8988T (cell line): ENCODE measurements at places on chromosomes 13 and 19.

DNA sequence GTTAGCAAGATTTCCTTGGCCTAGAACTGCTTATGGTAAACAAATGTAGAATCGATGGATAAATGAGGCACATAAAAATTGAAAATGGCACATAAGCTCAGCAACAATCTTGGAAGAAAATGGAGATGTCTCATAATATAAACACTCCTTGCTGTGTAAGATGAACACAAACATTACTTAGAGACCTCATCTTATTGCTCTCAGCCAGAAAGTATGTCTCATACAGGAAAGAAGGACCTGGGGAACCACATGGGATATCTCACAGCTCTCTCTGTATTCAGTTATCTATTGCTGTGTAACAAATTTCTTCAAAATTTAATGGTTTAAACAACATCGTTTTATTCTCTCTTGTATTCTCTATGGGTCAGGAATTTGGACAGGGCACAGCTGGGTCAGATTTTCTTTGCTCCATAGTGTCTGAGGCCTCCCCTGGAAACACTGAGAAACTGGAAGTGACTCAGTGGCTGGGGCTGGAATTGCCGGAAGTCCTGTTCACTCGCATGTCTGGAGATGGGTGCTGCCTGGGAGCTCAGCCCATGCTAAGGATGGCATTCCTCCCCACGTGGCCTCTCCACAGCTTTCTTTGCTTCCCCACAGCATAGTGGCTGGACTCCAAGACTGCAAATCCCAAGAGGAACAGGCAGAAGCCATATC, 105.1 kb downstream of the NUFIP1 start:
- DNase-seq = no peak

DNA sequence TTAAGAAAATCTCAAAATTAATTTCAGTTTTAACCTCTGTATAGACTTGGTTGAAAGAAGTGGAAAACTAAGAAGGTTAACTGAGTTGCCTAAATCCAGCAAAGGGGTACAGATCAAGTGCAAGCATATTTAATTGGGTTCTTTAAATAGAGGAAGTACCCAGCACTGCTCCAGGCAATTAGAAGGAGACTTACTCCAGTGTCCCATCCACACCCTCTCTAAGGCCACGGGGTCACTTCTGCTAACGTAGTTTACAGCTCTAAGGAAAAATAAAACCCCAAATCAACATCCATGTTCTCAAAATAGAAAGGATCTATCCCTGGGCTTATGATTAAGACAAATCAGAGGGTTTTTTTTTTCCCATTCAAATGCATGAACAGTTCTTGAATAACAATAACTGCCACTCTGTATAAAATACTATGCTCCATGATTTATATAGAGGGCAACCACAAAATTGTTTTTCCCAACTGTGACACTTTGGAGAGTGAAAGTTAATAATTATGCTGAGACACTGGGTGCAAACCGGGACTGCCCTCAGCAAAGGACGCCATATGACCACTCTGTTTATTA, 4.6 kb downstream of the FRY start:
- no peak for DNase-seq

DNA sequence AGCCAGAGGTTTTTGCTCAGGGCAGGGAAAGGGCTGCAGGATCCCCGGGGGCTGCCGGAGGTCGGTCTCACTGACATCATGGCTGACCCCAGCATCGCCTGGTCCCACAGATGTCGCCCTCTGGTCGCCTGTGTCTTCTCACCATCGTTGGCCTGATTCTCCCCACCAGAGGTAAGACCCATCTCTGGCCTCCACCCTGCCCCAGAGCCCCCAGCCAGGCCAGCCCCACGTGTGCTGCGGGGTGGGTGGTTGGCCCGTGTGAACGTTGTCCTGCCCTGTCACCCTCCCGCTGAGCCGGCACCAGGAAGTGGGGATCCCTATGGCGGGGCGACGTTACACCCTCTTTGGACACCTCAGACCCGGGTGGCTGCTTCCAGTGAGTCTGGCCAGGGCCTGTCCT, 906 bp downstream of the FXYD5 start:
- no peak for DNase-seq

DNA sequence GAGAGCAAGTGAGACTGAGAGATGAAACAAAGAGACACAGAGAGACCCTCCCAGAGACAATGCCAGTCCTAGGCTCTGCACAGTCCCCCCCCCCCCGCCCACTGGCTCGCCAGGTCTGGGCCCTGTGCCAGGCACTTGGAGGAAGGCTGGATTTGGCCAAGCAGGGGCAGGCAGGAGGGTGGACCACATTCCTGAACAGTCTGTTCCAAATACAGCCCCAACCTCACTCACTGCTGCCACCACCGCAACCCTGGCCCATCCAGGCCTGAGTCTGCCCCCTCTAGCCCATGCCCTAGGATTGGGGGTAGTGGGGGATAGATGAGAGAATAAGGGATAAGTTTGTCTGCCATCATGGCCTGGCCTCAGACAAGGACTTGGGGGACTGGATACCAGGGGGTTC, 19.0 kb downstream of the CYP2F1 start:
- DNase-seq = no peak

DNA sequence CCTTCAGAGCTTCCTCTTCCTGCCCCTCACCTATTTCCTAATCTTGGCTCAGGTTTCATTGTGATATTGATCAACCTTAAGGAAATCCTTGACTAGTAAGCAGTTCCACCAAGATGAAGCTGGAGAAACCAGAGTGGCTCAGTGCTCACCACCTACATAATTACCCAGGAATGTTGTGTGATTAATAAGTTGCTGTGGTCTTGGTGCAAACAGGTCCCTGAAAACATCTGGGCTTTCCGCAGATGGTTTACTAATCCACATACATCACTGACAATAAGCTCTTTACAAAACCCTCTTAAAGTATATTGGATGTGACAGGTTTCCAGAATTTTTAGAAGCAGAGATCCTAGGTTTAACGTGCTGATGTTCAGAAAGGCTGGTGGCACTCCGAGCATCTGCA, 8.6 kb upstream of the SERP2 start:
- DNase-seq = no peak

DNA sequence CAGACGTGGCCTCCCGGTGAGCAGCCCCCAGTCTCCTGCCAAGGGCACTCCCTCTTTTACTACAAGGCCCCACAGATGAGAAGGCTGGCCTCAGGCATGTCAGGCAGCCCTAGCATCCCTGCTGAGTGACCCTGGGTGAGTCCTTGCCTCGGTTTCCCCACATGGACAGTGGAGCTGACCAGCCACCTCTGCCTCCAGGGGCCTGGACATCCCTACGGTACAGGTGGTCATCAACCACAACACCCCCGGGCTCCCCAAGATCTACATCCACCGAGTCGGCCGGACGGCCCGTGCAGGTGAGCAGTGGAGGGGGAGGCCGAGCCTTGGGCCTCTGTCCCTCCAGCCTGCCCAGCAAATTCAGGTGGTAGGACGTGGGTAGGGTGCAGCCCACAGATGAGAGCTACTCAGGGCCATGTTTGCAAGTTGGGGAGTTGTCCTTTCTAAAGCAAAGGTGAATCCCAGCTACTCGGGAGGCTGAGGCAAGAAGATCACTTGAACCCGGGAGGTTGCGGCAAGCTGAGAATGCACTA, 5.2 kb downstream of the DDX49 start:
- DNase-seq = no peak

GRCh38 chr19:33706631-33707030, 84.9 kb downstream of the CHST8 start:
- DNase-seq = no peak

DNA sequence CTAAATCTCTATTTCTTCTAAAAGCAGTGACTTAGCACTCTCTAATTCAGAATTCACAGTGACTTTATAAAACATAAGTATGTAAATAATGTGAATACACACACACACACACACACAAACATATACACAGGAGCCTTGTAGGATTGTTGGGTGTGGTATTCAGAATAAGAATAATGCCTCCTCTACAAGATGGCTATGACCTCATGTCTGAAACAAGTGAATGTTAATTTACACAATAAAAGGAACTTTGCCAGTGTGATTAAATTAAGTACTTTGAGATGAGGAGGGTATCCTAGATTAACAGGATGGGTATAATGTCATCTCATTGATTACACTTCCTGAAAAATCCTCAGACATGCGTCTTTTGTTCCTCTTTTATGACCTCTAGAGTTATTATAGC, 234.6 kb downstream of the SLITRK6 start:
- DNase-seq = no peak

DNA sequence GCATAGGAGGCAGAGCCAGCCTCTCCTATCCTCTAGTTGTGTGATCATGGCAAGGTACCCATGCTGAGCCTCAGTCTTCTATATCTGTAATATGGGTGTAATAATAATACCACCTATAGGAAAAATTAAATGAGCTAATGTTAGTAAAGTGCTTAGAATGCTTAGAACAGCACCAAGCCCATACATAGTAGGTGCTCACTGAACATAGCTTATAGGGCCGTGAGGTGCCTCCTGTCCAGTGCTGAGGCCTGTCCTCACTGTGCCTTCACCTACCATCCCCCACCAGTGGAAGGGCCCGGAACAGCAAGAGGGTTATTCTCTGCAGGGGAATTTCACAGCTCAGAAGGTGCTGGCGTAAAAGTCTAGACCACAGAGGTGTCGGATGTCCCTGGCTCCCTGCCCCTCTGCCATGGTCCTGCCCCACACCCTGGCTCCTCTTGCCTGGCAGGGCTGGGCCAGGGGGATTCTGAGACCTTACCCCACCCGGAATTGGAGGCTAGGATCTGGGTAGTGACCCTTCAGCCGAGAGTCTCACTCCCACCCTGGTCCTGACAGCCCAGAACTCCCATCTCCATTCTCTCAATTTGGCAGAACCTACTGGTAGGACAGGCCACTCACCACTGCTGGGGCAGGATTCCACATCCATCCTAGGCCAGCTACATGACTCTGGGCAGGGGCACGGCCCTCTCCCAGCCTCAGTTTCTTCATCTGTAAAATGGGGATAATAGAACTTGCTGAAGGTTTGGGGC, 2.2 kb upstream of the SCN1B start:
- DNase-seq = no peak

- DNase-seq = no peak
Measured at GRCh38 chr13:61204025-61204424, 211.6 kb downstream of the PCDH20 start.

GRCh38 chr13:109626386-109627171, 159.8 kb downstream of the IRS2 start:
- DNase-seq = no peak

DNA sequence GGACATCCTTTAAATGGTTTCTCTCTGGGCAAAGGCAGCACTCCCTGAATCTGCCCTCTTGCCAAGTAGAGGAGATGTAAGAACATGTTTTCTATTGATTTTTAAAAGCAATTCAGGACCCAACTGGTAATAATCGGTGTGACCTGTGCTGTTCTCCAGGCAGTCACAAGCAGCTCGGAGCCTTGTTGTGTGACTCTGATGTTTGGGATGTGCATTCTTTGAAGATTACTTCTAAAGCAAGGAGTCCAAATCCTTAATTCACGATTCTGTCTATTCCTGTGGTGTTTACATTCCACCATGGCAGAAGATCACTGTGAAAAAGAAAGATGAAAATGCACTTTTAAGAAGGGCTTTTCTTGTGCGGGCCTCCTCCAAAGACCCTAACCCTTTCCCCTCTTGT, 122.3 kb upstream of the ZNF536 start:
- no peak for DNase-seq

DNA sequence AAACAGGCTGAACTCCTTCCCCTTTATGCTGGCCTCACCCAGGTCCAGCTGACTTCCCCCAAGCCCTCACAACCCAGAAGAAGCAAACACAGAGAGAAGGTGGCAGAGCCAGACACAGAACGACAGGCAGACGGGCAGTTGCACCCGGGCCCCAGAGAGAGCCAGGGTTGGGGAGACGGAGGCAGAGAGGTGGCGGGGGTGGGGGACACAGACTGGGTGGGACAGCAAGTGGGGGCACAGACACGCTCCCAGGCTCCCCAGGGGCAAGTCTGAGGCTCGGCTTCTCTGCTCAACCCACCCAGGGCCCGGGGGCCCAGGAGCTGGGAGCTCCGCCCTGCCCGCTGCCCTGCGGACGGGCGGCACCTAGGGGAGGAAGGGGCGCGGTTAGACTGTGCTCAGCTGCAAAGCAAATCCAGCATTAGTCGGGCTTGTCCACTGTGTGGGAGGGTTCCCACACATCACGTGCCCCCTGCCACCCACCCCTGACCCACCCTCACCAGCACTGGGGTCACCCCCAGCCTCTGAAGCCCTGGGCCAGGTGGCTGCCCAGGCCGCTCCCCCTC, 31.3 kb upstream of the ASF1B start:
- no peak for DNase-seq

DNA sequence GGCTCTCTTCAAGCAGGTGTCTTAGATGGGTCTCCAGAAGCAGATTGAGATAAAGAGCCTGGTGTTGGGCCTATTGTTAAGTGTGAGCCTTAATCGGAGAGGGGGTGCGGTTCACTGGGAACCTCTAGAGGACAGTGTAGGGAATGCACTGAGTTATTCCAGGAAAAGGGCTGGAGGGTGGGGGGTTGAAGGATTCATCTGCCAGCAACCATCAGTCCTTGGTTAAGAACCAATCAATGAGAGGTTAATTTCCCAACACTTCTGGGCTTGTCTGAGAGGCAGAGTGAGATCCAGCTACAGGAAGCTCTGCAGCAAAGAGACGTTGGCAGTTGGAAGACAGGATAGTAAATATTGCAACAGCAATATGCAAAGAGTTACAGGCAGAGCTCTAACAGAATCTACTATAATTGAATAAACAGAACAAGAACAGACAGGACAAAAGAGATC, 28.7 kb downstream of the CYP4F2 start:
- DNase-seq = peak; percentile 50

- DNase-seq = no peak
Measured at GRCh38 chr19:45314708-45315245, 7.9 kb downstream of the CKM start.

GRCh38 chr13:45479661-45480060, 14.9 kb downstream of the COG3 start:
- no peak for DNase-seq

GRCh38 chr13:46687810-46688209, 109.2 kb downstream of the ESD start:
- DNase-seq = no peak

- DNase-seq = no peak
Measured at GRCh38 chr19:1366296-1366695, 17.4 kb upstream of the NDUFS7 start.

DNA sequence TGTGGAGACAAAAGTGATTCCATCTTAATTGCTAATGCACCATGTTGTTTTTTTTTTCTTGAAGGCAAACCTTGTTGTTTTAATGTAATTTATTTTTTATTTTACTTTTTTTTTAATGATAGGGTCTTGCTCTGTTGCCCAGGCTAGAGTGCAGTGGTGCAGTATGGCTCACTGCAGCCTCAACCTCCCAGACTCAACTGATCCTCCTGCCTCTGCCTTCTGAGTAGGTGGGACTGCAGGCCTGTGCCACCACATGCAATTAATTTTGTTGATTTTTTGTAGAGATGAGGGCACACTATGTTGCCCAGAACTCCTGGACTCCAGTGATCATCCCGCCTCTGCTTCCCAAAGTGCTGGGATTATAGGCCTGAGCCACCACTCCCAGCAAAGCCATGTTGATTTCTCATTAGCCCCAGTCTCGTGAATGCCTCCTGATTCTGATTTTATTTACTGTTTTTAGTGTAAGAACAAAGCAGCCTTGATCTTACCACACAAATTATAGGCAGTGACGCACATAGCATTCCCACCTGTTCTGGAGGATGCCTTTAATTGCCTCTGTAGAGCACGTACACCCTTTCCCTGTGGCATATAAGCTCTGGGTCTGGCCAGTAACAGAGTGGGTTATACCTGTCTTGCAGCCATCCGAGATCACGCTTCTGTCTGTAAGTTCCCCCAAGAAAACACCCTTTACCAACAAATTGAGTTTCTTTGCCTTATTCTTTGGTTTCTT, 150.4 kb downstream of the GGACT start:
- no peak for DNase-seq
